HT1080 (cell line): ENCODE measurements at places on chromosomes 1 and 21.

DNA sequence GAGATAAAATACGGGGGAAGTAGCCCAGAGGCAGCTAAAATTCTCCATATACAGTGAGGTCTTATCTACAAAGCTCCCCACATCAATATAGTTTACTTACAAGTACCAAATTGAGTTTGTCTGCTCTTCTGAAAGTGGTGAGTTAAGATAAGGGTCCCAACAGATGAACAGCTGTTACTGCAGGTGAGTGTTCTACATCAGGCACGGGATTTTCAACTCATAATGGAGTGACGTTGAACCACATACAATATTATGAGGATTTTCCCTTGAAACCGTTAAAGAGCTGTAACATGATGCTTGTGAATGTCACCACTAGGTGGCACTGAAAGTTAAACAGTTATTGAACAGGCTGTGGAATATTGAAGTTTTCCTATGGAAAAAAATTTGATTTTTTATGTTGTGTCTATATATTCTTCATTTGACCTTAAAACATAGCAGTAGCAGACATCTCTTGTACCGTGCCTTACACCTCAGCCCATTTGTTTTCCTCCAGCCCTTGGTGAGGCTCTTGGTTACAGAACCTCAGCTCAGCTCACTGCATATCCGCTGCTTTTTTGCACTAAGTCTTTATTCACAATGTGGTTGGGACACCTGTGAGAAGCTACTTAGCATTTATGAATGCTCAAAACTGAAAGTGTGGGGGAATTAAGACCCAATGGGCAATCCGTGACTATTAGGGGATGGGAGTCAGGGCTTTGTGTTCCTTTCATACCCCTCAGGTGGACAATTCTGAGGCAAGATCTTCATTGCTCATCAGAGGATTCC lies 23.2 kb downstream of the CD1D start:
- DNase-seq = peak; percentile 45

DNA sequence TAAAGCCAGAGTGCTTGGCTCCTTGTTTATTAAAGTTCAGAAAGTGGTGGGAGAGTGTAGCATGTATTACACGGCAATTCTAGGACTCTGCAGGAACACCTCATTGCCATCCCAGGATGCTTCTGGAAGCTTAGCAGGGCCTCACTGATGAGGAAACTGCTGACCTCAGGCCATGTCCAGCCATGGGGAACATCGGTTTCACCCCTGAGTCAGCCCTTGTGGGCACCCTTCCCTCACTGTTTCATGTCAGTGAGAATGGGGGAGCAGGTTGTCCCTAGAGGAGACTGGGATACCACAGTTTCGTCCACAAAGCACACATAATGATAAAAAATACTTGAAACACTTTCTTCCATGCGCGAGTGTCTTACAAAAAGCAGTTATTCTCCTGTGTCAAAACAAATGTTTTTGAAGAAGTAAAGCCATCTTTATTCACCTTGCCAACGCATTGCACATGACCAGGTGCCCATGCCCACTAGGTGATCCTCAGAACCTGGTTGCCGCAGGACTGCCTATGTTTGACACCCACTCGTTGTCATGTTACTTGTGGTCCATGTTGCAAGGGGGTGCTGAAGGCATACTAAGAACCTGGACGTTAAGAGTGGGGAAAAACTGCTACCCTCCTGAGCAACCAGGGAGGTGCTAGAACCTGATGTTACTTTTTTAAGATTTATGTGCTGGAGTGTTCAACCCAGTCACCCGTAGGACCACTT lies 41.2 kb upstream of the TTC22 start:
- no peak for DNase-seq

DNA sequence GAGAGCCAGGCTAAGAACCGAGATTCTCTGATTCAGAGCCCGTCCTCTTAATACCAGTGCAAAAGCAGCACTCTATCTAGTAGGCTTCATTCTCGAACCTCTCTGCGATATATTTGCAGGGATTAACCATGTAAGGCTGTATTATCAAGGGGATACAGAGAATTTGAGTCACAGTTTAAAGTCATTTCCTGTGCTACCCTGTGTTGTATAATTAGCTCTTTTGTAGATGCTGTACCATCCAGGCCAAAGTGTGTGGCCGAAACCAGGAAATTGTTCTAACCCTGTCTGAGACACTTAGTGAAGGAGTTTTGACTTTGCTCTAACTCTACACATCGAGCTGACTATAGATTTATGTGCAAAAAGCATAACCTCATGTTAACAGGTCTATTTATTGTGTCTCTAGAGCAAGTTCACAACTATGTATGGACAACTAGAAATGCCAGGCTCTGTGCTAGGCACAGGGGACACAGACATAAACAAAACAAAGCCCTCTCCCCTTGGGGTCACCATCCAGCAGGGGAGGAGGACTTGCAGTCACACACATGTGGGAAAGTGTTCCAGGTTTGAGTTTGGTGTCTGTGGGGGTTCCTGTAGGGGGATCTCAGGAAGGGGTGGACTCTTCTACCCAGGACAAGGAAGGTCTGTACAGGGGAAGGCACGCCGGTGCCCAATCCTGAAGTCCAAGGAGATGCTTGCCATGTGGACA lies 182.2 kb downstream of the DHRS3 start:
- peak; percentile 78 for DNase-seq

- DNase-seq = peak; percentile 59
Measured at GRCh38 chr1:16900751-16901150, 5.0 kb downstream of the RNU1-2 start.

GRCh38 chr1:210301615-210302000 lies 27.1 kb upstream of the HHAT start:
- no peak for DNase-seq

GRCh38 chr1:224368409-224368808 lies 11.7 kb downstream of the CNIH4 start:
- no peak for DNase-seq

- no peak for DNase-seq
Measured at GRCh38 chr1:110343249-110343648, 4.1 kb downstream of the RBM15 start.

GRCh38 chr1:4010814-4011605 lies 110.9 kb upstream of the C1orf174 start:
- no peak for DNase-seq

DNA sequence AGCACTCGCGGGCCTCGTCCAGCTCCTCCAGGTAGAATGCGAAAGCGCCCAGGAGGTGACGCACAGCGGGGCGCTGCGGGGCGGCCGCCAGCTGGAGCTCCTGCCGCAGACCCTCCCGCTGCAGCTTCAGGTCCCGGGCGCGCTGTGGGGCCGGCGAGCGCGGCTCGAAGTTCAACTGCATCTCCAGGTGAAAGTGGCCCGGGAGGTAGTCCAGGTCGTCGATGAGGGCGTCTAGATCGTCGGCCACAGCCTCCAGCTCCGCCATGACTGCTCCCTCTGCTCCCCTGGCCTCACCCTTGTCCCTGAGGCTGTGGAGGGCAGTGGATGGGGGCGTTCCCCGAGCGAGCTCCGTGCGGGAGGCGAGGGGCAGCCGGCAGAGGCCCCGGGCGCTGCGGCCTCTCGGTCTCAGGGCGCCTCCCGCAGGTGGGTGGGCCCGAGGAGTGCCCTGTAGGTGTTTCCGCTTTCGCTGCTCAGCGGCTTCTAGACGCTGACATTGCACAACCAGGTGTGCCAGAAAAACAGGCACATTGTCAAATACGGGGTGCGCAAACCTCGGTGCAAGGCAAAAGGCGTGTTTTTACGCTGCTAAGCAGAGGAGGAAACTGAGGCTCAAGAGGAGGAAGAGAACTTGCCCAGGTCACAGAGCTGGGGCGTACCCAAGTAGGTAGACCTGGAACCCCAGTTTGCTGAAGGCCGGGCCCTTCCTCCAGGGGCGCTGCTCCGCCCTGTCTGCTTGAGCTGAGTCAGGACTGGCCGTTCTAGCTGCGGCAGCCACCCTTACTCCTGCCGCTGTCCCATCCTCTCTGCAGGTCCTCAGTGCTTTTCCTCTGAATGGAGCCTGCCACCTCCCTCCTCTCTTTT lies at the start of gene TTC22:
Gene TTC22, minus strand, starts transcription at position 425 of the 861 bp plus-strand sequence. Its CDS starts 160 bp downstream, at position 265.
- no peak for DNase-seq

DNA sequence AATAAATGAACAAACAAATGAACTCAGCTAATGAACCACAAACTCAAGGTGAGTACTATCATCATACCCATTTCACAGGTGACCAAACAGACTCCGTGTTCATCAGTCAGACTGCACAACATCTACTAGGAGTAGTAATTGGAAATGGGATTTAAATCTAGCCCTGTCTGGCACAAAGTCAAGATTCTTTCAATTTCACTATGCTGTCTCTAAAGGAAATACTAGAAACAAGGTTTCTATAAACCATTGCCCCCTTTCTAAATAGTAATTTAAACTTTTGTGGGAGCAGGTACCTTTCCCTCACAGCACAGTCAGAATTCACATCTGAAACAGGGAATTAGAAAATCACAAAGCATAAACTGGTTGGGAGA lies 160.3 kb downstream of the TGFBR3 start:
- DNase-seq = no peak

DNA sequence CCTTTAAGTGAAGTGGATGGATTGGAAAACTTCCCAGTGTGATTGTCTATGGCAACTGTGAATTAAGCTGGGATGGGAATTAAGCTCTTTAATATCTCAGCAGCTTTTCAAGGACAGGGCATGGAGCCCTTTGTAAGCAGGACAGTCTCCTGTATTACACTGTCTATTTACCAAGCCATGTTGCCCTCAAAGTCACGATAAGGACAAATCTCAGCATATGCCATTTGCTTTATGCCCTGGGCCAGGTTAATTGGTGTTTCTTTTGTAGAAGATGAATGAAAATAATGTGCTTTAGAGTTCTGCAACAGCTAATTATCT lies 17.6 kb downstream of the UTP25 start:
- no peak for DNase-seq

- DNase-seq = no peak
Measured at GRCh38 chr1:204435381-204435831, 23.8 kb upstream of the PPP1R15B start.

- DNase-seq = peak; percentile 39
Measured at GRCh38 chr1:147781056-147781471, 20.7 kb upstream of the GJA5 start.

DNA sequence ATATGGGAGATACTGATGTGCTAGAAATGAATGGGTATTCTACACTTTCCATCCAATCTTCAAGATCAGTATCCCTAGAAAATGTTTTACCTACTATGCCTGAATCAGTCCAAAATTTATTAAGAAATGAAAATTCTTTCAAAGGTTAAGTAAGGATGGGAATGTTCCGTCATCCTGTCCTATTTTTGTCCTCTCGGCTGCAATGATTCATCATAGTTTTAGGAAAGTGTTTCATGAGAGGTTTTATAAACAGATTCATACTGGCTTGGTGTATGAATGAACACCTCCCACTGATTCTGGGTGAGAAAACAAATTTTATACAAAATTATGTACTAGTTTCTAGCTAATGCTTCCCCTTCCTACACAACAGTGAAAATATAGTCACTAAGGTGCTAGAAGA lies 504.6 kb upstream of the NR5A2 start:
- DNase-seq = no peak

- DNase-seq = no peak
Measured at GRCh38 chr1:91866425-91866824, 19.5 kb downstream of the TGFBR3 start.

DNA sequence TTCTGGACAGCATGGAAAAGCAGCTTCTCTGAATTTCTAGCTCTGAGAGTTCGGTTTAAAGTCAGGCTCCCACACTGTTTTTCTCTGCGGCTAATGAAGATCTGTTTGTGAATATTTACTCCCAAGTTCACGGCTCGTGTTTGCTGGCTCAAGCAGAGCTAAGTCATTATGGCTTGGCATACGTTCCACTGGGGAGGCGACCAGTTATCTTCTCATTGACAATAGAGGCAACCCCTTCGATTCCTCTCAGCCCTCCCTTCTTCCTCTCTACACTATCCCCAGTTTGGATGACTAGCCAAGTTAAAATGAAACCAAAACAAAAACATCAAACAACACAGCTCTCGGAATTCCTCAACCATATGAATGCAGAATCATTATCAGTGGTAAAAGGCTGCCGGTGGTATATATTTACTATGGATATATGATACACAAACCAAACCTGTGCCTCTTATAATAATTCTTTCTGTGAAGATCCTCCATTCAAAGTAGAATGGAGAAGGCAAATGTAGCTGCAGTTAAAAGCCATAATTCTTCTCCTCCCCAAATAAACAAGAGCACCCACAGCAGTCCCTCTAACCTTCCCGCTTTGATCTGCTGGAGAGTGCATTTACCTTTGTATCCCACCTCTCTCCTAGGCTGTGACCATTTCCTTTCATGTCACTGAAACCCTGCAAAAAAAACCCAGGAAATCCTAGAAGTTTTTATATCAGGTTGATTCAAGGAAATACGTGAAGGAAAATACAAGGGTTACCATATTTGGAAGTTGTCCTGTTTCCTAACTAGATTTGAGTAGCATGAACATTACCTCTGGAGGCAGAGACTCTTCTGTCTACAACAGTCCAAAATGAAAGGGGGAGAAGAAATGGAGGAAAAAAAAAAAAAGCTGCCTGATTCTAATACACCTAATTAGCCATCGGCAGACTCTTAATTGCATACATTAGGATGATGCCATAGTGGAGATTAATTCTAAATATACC lies 108.3 kb upstream of the USH2A start:
- peak; percentile 35 for DNase-seq

- no peak for DNase-seq
Measured at GRCh38 chr21:41803316-41803715, 36.5 kb upstream of the RIPK4 start.

DNA sequence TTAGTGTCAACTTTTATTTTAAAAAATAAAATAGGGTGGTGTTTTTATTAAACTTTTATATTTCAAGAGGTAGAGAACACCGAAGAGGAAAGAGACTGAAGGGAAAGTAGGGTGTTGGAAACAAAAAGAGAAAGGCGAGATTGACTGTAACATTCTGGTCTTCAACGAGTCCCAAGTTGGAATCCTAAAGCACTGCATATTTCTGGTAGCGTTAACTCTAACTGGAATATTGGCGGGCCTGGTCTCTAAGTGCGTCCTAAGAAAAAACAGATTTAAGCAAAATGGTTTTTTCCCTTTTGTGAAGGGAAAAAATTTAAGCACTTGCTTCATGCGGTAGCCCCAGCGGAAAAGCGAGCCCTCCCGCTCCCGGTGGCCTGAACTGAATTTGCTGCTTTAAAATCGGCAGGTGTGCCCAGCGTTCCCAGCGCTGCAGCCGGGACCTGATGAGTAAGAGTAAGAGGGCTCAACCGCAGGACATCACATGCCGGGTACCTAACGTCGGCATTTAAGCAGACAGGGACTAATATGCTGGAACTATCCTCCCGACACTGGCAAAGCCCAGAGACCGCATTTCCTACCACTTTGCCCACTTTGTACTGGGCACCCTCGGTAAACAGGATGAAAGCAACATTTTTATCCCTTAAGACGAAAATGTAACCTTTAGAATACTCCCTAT lies 30.5 kb upstream of the NFIA start:
- DNase-seq = no peak
